OCI-M1 (cell line): ENCODE measurements at places on chromosomes 5 and 9.

GRCh38 chr5:94245608-94246007, 372.8 kb downstream of the KIAA0825 start:
- DNase-seq, result peak; percentile 75

- DNase-seq, result no peak
Observed at GRCh38 chr5:8381972-8382371, 513.0 kb downstream of the MTRR start.

GRCh38 chr5:30505014-30505886, 688.2 kb upstream of the CDH6 start:
- DNase-seq, result no peak

DNA sequence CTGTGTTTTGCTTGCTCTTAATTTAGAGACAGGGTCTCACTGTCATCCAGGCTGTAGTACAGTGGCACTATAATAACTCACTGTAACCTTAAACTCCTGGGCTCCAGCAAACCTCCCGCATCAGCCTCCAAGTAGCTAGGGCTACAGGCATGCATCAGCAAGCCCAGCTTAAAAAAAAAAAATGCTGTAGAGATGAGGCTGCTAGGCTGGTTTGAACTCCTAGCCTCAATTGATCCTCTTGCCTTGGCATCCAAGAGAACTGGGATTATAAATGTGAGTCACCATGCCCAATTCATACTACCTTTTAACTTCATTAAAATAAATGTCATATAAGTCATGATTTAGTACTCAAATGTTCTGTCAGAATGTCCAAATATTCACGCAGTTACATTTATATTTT, 2195.7 kb upstream of the C9orf72 start:
- DNase-seq, result no peak

DNA sequence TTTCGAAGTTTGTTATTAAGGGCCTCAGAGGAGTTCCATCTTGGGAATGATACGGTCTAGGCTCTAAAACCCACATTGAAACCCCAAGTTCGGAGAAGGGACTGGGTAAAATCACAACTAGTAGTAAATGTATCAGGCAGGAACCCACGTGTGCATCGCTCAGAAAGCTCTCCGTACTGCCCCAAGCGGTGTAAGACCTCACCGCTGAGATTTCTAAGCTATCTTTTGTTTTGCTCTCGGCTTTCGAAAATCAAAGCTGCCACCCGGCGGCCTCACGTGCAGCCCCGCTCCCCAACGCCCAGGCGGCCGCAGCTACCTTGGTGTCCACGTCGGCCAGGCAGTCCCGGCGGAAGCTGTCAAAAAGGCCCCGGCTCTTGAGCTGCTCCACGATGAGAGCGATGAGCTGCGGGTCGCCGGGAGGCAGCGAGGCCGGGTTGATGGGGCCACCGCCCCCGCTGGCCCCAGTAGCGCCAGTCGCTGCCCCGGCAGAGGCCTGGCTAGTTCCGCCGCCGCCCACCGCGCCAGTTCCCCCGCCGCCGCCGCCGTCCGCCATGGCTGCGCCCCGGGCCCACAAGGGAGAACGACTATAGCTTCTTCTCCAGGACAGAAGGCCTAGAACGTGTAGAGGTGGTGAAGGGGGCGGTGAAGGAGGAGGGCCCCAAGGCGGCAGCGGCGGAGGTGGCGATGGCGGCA, 420 bp downstream of the BOD1 start:
- DNase-seq, result peak; percentile 87

- DNase-seq, result no peak
Observed at GRCh38 chr9:137502008-137502911, 43.1 kb upstream of the NSMF start.
